CD4-positive, CD25-positive, alpha-beta regulatory T cell (primary cell): ENCODE measurements at places on chromosomes 4 and X. TPM values are rescaled to one million over a fixed set of nuclear protein-coding genes. Genes with fewer than 3 reads are reported as not detected.

Gene RS1
- polyA plus RNA-seq, result not detected

Gene H2BW2
- polyA plus RNA-seq, result not detected

Gene TLR8
- not detected for polyA plus RNA-seq

Gene IL2RG
- 1,278 TPM for polyA plus RNA-seq

Gene VEGFC
- polyA plus RNA-seq, result not detected

Gene HTT-AS
- polyA plus RNA-seq, result not detected

Gene OFD1
- polyA plus RNA-seq, result 29.4 TPM

Gene VEGFD
- polyA plus RNA-seq, result not detected

Gene TAF7L
- polyA plus RNA-seq, result not detected

Gene GYPA
- polyA plus RNA-seq, result not detected

Gene FOXO4
- 1.8 TPM for polyA plus RNA-seq

Gene TMEM192
- 19.2 TPM for polyA plus RNA-seq

Gene HTRA3
- polyA plus RNA-seq, result not detected

Gene POF1B
- polyA plus RNA-seq, result 0.44 TPM

Gene PTTG2
- polyA plus RNA-seq, result not detected

Gene GPR173
- not detected for polyA plus RNA-seq

Gene ENPEP
- not detected for polyA plus RNA-seq

Gene TLR1
- polyA plus RNA-seq, result 7.6 TPM

Gene F11
- not detected for polyA plus RNA-seq

Gene OTUD6A
- polyA plus RNA-seq, result not detected

Gene PPBP
- 0.29 TPM for polyA plus RNA-seq

Gene RWDD4
- polyA plus RNA-seq, result 15.6 TPM

Gene IL13RA2
- polyA plus RNA-seq, result not detected

Gene GABRA4
- not detected for polyA plus RNA-seq

Gene TEC
- 1.1 TPM for polyA plus RNA-seq

Gene NDST4
- not detected for polyA plus RNA-seq

Gene NAA11
- polyA plus RNA-seq, result not detected

Gene GPRIN3
- 11.7 TPM for polyA plus RNA-seq

Gene SLC26A1
- 1.7 TPM for polyA plus RNA-seq

Gene XAGE1B
- polyA plus RNA-seq, result not detected

Gene ZXDA
- 4.1 TPM for polyA plus RNA-seq

Gene MTNR1A
- not detected for polyA plus RNA-seq

Gene SSX3
- polyA plus RNA-seq, result not detected

Gene CT45A1
- not detected for polyA plus RNA-seq

Gene MGARP
- 0.37 TPM for polyA plus RNA-seq

Gene OPN1MW
- not detected for polyA plus RNA-seq

Gene KLF8
- polyA plus RNA-seq, result 1.3 TPM

Gene SPP1
- polyA plus RNA-seq, result 0.56 TPM

Gene CCDC149
- not detected for polyA plus RNA-seq

Gene GPR50
- not detected for polyA plus RNA-seq

Gene TLL1
- polyA plus RNA-seq, result not detected

Gene DMD
- 0.20 TPM for polyA plus RNA-seq

Gene ENAM
- not detected for polyA plus RNA-seq

Gene OTC
- polyA plus RNA-seq, result not detected

Gene PFKFB1
- polyA plus RNA-seq, result 0.40 TPM

Gene GPRASP2
- polyA plus RNA-seq, result 2.4 TPM

Gene MAML3
- 0.20 TPM for polyA plus RNA-seq

Gene ZMAT1
- polyA plus RNA-seq, result 2.3 TPM

Gene GLRA3
- polyA plus RNA-seq, result not detected

Gene CHIC1
- polyA plus RNA-seq, result 3.5 TPM
